Urinary bladder (tissue), 4 donors: ENCODE measurements at places on chromosomes 5 and 9. TPM values are rescaled to one million over a fixed set of nuclear protein-coding genes. Genes with fewer than 3 reads are reported as not detected.

DNA sequence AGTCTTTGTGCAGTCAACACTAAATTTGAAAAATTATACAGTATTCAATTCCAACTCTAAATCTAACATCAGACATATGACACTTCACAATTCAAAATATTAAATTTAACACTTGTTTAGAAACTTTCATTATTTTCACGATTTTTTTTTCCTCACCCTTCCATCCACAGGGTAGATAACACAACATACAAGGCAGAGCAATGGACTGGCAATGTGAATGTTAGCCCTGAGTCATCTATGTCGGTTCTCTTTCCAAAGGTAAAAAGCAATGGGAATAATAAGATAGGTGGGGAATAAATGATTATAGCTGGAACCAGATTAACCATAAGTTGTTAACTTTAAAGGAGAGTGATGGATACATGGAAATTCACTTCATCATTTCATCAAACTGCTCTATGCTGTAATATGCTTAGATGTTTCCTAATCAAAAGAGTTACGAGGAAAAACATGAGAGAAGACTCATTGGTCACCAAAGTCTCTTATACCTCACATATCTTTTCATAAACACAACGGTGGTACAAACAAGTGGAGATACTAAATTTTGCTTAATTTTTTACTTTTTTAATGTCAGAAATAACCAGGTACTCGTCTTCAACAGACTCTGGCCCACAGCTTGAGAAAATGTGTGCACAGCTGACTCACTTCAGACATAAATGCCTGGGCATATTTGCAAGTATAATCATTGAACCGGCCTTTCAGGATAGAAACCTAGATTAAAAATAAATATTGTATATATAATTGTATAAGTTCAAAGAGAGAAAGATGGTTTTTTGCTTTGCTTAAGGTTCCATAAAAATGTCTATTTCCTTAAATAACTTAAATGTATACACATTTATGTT, 23.0 kb downstream of the RFX3 start:
- no peak for DNase-seq

DNA sequence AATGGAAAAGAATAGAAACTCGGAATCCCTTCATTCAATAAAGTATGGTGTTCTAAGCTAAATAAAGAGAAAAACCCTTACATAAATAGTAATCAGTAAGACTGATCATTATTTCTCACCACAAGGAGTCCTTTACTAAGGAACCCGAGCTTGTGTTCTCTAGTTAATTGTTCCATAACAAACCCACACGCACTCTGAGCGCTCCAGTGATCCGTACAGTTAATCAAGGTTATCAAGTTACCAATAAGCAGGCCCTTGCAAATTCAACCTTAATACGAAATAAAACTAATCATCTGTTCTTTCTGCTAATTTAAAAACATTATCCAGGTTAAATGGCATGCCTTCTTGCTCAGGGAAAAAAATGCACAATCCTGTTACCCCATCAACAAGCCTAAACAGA, 224.4 kb downstream of the FRMD3 start:
- no peak for DNase-seq

GRCh38 chr5:33300209-33300742, 140.5 kb upstream of the TARS1 start:
- no peak for DNase-seq

DNA sequence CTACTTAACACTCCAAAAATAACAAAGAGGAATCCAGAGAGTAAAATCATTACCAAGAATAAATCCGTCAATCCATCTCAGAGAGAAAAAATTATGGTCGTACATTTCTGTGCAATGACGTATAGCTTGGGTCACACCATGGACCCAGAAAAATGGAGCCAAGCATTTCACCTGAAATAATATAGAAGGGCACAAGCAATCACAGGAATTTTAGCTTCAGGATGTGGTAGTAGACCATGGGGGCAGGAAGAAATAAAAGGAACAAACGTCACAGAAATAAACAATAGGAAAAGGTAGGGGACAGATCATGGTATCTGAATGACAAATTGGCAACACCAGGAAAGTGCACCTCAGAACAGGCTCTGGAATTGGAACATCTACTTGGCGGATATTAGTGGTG, 231.0 kb downstream of the PLK2 start:
- no peak for DNase-seq

GRCh38 chr5:80860924-80861613, 99.1 kb upstream of the RASGRF2 start:
- no peak for DNase-seq

The UBAP2 gene
- 16.4 TPM for polyA plus RNA-seq

- no peak for DNase-seq
These were observed 61.6 kb upstream of the C9orf72 start for GRCh38 chr9:27634879-27635278.

- DNase-seq: no peak
These were observed 112.0 kb upstream of the ZNF366 start for GRCh38 chr5:72619251-72619650.

The SUSD3 gene
- 1.9 TPM for polyA plus RNA-seq

The IFNA2 gene
- not detected for polyA plus RNA-seq

DNA sequence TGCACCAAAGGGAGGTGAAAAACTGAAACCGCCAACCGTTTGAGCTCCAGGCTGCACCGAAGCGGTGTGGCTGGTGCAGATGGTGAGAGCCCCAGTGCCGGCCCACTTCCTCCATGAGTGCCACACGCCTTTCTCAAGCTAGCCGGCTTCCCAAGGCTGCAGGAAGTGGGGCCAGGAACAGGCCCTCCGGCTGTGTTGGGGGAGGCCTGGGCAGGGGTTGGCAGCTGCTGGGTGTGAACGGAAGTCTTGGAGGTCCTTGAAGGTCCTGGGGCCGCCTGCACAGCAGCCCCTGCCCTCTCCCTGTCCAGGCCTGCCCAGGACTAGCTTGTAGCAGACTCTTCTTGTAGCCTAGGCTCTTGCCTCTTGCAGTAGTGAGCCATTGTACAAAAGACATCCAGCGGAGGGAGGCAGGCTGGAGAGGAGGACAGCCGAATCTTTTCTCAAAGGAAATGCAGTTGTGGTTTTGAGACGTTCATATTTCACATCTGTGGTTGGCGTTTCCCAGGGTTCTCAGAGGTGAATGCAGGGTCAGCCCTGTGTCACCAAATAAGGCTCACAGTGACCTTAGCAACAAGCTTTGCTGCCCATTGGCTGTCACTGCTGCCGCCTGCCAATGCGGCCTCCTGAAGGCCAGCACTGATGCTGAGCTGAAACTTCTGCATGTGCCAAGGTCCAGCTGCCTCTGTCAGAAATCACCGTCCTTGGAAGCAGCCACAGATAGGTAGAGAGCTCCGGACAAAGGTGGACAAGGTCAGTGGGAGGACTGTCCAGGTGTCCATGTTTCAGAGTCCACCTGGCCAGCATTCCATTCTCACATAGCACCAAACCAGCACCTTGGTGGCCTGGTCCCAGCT, 23.9 kb downstream of the IRF1 start:
- no peak for DNase-seq

GRCh38 chr9:77892955-77893514, 138.6 kb downstream of the GNAQ start:
- DNase-seq: no peak

The TSTD2 gene
- 14.8 TPM for polyA plus RNA-seq

GRCh38 chr9:109699019-109699418, 81.0 kb upstream of the PALM2AKAP2 start:
- no peak for DNase-seq

GRCh38 chr9:78273761-78274160, 23.2 kb upstream of the PSAT1 start:
- DNase-seq: no peak

DNA sequence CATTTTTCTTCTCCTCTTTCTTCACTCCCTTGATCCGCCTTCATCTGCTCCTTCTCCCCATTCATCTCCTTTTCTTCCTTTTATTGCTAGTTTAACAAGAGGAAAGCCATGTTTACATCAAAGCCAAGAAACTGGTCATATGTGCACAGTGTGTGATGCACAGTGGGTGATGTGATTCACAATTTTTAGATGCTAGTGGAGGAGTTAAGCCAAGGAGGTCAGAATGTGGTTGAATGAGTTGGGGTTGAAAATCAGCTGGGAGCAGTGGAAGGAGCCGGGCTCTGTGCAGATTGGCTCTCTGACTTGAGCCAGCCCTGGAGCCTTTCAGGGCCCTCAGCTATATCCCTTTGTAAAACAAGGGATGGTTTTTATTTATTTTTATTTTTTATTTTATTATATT, 7.3 kb downstream of the ACER2 start:
- DNase-seq: no peak

DNA sequence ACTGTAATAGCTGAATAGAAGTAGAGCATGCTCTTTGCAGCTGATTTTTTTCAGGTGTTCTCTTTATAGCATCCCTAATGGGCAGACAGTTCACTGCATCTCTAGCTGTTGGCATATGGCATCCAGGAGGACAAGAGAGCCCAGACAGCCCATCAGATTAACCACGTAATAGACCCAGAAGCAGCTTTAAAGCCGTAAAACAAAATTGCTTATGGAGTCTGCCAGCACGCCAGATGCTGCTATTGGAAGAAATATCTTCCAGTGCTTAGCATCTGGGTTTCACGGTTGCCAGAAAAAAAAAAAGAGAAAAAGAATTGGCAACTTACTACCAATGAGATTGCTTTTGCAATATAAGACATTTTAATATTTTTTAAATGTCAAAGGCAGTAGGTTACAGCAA, 869.4 kb upstream of the NUDT12 start:
- DNase-seq: peak; percentile 8

DNA sequence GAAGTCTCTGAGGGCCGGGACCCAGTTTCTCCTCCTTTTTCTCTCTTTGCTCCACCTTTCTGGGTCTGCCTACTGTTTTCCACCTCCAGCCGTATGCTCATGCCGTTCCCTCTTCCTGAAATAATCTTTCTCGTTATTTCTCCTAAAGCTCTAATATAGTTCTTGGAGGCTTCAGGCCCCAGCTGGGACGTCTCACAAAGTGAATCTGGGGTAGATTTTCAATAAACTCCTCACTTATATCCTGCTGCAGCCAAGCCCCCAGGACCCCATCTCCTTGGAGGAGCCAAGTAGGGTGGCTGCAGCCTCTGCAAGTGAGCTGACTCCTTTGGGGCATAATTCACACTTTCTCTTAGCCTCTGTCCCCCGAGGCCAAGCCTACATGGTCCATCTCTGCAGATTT, 14.2 kb upstream of the CRB2 start:
- no peak for DNase-seq

DNA sequence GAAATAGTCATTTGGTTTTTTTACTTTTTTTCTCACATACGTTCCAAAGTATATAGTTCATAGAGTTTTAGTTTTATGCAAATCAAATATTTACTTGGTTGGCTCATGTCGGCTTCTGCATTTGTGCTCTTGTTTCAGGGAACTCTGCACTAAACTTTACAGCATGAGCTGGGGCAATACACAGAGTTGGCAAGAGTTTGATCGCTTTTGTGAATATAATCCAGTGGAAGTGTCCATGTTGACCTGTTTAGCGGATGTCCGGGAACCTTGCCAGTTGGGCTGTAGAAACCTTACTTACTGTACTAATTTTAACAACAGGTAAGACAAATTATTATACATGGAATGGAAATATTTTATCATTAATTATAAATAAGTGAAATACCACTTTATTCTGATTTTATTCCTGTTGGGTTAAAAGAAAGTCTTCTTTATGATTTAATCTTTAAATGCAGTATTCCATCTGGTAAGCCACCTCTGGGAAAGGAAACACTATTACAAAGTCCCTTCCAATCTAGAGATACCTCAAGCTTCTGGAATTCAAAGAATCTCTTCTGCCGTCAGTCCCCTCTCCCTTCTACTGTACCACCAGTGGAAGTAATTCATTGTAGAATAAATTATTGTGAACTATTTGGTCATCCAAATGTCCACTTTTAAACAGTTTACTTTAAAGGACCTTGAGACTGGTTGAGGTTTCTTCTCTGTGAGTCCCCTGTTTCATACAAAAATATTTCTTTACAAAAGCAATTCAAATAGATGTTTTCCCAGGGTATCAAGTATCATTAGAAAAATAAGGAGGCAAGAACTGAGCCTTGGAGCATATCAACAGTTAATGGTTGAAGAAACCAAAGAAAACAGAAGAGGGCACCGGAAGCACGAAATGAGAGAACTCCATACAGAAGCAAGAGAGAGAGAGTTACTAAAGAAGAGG, 45.2 kb upstream of the GLIPR2 start:
- DNase-seq: no peak

DNA sequence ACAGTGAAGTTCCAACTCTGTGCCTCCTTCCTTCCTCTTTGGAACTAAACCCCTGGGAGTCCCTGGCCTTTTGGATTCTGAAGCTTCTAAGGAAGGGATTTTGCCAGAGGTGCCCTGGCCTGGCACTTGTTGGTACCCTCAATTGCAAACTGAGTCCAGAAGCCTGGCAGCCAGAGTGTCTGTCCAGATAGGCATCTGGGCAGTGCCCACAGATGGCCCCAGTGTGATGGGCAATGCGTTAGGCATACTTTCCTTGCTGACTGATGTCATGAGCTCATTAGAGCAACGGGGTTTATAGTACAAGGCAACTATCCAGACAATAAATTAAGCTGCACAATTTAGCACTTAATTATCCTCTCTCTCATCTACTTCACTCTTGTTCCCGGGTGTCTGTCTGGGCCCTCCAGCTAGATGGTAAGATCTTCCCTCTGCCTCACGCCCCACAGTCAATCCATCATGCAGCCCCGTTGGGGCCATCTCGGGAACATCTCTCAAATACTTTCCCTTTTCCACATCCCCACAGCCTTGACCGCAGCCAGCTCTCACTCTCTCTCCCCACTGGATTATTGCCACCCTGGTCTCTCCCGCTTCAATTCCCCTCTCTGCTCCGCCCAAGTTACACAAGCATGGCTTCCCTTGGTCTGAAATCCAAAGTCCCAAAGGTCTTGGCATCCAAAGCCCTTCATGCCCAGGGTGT, 157.5 kb upstream of the SMIM23 start:
- DNase-seq: no peak

DNA sequence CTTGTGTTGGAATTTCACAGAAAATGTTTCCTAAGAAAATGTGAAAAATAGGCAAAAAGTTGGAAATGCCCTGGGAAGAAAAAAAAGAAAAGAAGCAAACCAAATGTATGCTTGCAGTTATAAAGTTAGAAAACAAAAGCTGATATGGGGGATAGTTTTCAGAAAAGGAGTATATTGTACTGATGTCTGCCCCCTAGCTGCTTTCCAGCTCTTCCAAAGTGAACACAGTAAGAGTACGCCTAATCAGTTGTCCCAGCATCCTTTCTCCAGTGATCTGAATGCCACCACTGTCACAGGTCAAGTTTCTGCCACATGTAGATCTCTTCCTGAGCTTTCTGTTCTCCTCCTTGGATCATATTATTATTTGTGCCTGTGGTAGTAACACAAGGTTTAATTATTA, 5.8 kb downstream of the TYRP1 start:
- DNase-seq: no peak

GRCh38 chr9:93480262-93480661, 26.9 kb upstream of the FAM120AOS start:
- DNase-seq: no peak

DNA sequence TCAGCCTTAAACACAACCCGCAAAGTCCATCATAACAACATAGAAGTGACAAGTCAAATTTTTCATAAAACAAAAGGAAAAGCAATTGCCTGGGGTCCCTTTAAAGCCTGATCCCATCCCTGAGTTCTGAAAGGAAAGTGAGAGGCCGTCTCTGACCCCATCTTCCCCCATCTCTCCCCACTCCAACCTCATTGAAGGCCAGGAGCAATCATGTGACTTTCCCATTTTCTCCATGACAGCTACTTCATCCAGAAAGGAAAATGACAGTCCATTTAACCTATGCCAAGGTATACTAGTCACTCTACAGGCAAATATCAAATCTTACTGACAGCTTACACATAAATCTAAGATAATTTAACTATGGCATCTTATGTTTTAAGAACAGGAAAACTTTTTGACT, 15.5 kb downstream of the ACTL7A start:
- DNase-seq: no peak
